WERI-Rb-1 (cell line): ENCODE measurements at places on chromosomes 7 and 10.

DNA sequence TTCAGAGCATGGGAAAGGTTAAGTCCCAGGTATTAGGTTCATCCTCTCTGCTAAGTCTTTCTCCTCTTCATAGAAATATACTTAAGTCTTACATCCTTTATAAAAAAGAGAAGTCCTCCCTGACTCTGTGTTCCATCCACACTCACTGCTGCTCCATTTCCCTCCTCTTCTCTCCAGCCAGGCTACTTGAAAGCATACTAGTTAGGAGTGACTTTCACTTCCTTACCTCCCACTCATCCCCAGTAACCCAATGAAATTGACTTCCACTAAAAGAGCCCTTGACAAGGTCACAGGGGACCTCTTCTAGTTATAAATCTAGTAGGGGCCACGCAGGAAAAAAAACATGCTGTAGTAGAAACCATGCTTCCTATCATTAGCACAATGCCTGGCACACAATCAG, 133.1 kb upstream of the AGK start:
- DNase-seq, result no peak

DNA sequence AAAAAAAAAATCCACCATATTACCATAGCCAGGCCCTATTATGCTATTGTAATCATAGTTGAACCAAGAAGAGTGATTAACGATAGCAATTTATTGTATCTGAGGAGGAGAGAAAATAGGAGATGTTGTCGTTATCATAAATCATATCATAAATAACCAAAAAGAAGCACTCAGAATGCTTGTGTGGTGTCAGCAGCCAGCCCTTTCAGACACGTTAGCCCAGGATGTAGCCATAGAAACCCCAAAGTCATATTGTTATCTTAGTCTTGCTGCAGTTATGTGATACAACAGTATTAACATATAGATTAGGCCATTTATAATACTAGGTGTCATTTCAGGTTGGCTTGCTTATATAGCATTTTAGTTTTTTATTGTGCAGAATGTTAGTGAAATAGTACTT, 102.2 kb upstream of the GATA3 start:
- DNase-seq, result no peak

GRCh38 chr10:67401711-67402110, 294.3 kb downstream of the CTNNA3 start:
- no peak for DNase-seq

- no peak for DNase-seq
Observed at GRCh38 chr10:84696610-84697009, 368.2 kb downstream of the CCSER2 start.

DNA sequence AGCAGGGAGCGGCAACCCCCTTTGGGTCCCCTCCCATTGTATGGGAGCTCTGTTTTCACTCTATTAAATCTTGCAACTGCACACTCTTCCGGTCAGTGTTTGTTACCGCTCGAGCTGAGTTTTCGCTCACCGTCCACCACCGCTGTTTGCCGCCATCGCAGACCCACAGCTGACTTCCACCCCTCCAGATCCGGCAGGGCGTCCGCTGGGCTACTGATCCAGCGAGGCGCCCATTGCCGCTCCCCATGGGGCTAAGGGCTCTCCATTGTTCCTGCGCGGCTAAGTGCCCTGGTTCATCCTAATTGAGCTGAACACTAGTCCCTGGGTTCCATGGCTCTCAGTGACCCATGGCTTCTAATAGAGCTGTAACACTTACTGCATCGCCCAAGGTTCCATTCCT, 115.6 kb upstream of the AUTS2 start:
- no peak for DNase-seq

GRCh38 chr7:44537442-44537841, 3.7 kb downstream of the NPC1L1 start:
- DNase-seq, result no peak

DNA sequence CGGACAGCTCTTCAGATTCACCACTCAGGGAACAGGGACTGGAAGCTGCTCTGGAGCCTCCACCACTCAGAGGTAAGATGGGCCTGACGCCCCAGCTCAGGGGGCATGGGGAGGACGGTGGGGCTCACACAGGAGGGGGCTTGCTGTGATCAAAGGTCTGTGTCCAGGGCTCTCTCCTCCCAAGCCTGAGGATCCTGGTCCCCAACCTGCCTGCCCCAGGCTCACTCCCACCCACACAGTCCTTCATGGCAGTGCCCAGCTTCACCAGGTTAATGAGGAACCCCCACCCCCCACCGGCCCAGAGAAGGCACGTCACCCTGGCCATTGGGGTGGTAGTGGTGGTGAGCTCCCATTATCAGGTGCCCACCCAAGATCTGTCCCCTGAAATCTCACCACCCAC, 926.7 kb upstream of the ZNF722 start:
- no peak for DNase-seq

GRCh38 chr7:26437003-26437532, 145.4 kb downstream of the SNX10 start:
- DNase-seq, result no peak

DNA sequence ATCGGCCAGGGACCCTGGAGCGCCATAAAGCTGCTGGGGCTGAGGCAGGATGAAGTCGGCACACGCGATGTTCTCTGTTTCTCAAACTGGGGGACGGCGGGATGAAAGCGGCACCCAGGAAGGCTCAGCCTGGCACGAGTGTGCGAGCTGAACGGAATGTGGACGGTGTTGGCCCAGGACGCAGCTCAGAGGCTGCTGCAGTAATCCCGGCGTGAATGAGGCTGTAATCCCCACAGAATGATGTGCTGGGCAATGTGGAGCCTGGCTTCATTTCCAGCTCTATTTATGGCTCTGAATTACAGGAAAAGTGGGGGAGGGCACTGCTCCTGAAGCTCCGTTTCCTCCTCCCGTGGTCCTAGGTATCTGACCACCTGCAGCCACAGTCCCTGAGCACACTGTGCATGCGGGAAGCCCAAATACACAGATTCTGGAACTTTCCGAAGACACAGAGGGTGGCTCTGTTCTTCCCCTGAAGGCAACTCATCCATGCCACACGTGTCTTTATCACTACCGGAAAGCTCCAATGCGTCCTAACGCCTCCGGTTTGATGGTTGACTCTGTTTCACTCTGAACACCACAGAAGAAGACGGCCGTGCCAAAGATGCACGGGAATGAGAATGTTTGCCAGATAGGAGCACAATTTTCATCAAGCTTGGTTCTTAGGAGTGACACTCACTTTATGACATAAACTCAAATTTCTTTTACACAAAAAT, 37.6 kb downstream of the KLF6 start:
- DNase-seq, result peak; percentile 14

GRCh38 chr7:107836237-107837144, 33.5 kb upstream of the SLC26A3 start:
- DNase-seq, result no peak

- DNase-seq, result no peak
Observed at GRCh38 chr7:28516390-28517172, 104.3 kb downstream of the CREB5 start.

GRCh38 chr10:106820579-106820978, 343.9 kb downstream of the SORCS1 start:
- DNase-seq, result no peak

DNA sequence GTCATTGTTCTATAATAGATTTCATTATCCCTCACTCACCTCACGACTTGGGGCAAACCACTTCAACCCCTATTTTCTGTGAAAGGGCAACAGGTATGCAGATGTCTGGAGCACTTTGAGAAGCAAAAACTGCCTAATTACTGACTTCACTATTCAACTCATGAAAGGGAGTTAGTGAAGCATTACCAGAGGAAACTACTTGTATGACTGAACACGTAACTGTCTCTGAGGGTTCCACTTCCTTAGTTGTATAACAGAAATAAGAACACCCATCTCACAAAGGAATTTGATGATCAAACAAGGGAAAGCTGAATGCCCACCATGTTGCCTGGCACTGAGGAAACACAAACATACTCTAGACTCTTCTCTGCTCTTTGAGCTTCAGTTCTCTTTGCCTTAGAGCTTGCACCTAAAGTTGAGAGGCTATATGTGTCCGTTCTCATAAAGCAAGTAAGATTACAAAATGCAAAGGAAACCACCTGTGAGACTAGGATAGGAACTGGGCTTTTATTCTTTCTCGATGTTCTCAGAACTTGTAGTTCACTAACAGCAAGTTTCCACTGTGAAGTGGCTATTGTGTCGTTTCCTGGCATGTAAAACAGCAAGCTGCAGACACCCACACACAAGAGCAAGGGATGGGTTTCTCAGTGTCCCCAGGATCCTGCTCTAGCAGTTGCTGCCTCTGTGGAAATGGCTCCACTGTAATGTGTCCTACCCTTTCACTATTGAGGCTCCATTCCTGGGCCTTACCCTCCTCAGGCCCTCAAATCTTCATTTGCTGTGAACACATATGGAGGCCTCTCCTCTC, 2.6 kb downstream of the TMEM243 start:
- DNase-seq, result no peak

DNA sequence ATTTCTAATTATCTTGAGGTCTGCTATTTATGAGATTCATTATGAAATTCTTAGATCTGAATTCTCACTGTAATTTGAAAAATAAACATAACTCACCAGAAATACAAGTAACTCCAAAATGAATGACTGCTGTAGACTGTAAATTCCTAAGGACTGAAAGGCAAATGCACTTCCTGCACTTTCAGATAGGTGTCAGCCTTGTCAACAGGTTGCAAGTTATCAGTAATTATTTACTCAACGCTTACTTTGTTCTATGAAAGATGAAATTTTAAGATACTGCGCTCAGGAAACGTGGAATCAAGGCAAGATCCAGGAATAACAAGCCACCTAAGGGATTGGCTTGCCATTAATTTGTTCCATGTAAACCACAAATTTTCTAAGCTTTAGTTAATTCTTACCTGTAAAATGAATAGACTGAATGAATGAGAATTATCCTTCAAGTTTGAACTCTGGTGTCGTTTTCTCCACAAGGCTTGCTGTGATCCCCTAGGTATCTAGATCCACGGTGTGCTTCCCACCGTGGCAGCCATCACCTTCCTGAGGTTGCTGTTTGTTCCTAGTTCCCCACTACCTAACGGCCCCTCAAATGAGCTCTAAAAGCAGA, 12.6 kb downstream of the DHX32 start:
- DNase-seq, result peak; percentile 25

DNA sequence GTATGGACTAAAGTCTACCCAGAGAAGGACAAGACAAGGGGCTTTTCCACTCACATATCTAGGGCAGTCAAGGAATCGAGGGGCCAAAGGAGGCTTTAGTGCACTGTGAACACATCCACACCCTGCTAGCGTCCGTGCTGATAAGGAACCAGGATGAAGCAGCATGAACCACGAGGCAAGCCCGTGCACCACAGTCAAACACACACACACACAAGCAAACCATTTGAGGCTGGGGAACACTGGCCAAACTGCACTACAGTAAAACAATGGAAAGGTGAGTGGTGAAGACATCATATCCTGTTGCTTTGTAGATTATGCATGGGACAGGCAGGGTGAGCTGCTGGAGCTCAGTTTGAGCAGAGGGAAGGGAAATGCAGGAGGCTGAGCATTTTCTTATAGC, 177.4 kb upstream of the CDCA7L start:
- no peak for DNase-seq

DNA sequence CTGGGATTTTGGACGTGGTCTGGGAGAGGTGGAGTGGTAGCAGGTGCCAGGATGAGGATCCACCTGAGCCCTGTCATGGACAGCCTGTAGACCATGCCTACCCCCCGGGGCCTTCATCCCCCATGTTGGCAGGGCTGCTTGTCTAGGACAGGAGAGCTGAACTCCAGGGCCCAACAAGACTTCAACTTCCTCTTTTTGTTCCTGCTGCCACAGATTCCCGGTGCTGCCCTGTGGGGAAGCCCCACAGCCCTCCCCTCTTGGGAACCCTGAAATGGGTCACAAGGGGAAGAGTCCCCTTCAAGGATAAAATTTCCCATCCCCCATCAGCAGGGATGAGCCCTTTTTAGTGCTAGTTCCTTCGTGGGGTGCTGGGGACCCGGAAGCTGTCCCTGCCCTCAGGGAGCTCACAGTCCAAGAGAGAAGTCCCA, 1.3 kb upstream of the CUEDC2 start:
- DNase-seq, result no peak

DNA sequence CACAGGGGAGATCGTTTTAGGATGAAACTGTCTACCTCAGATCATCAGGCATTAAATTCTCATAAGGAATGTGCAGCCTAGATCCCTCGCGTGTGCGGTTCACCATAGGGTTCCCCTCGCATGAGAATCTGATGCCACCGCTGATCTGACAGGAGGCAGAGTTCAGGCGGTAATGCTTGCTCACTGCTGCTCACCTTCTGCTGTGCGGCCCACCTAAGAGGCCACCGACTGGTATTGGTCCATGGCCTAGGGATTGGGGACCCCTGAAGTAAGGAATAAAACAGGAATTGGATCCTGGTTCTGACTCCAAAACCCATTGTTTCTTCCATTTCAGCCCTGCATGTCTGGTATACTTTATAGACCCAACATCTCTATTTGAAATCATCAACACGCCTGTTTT, 4.1 kb downstream of the NOD1 start:
- no peak for DNase-seq

GRCh38 chr7:18458830-18459229, 36.7 kb upstream of the HDAC9 start:
- DNase-seq, result no peak

GRCh38 chr10:81179805-81180452, 642.2 kb downstream of the SH2D4B start:
- peak; percentile 18 for DNase-seq

- no peak for DNase-seq
Observed at GRCh38 chr10:84291384-84291783, 37.0 kb upstream of the CCSER2 start.

- DNase-seq, result no peak
Observed at GRCh38 chr10:11111490-11111889, 93.8 kb downstream of the CELF2 start.

DNA sequence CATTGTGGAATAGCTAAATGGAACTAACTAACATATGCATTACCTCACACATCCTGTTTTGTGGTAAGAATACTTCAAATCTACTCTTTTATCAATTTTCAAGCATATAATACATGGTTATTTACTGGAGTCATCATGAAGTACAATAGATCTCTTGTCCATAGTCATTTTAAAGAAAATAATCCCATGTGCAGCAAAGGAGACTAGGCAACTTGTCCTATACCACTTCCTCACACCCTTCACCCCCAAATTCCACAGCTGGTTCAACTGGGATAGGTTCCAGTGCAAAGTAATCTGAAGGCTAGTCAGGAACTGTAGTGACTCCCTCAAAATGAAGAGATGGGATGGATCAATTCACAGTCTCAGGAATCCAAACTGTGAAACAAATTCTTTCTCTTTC, 176.1 kb downstream of the SGMS1 start:
- DNase-seq, result no peak

GRCh38 chr10:42981358-42982236, 95.3 kb upstream of the RET start:
- no peak for DNase-seq

DNA sequence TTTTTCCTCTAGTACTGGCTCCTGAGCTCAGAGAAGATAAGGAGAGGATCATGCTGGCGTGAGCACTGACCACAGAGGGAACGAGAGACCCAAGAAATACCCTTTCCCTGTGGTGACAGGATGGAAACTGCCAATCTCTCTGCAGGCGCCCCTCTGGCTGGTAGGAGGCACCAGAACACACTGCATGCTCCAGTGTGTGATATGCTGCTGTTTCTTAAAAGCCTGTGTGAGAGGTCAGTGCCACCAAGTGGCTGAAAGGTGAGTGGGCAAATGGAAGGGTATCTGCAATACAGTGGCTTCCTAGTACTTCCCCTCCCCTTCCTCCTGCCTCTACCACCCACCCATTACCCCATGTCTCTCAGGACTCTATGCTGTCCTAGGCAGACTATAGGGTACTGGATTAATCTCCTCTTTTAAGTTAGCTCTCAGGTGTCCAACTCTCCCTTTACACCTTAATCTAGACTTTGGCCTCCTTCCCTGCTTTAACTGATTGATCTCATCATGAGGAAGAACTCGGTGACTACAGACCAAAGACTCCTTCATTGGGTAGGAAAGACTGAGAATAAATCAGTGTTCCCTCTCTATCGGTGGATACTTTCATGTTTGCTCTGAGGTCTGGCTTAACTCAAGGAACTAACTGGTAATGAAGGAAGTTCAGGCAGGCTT, 283.6 kb downstream of the ADRA2A start:
- DNase-seq, result peak; percentile 78
